ENCODE measurements at places on chromosomes 16 and 17. TPM values are rescaled to one million over a fixed set of nuclear protein-coding genes. Genes with fewer than 3 reads are reported as not detected.

Gene PRSS53
- 0.59 TPM for polyA plus RNA-seq

Gene CCL13
- polyA plus RNA-seq: not detected

Gene TVP23A
- polyA plus RNA-seq: 0.26 TPM

Gene ARHGDIG
- polyA plus RNA-seq: not detected

Gene CHST4
- polyA plus RNA-seq: not detected

Gene AANAT
- not detected for polyA plus RNA-seq

Gene SLC13A2
- polyA plus RNA-seq: not detected

Measured in CD8-positive, alpha-beta memory T cell (primary cell).